ENCODE measurements at places on chromosomes 4 and X.

DNA sequence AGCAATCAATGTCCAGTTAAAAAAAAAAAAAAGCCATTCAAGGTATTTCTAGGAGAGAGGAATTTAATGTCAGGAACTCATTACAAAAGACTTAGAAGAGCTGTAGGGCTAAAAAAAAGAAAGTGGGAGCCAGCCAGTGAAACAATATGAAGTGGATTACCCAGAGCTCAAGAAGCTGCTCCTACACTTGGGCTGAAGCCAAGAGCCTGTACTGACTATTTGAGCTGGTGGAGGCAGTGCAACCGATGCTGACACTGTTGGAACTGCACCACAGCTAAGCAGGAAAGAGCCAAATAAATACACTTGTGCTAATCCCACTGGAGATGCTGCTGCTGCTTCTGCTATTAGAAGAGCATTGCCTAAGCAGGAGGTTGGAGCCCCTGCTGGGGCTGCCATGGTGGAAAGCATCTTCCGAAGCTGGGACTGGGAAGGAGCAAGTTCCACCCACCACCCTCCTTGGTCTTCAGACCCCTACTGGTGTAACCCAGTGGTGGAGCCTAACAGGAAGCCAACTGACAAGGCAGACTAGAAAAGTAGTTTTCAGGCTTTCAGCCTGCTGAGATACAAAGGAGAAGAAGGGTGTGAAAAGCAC, 65.4 kb downstream of the CXXC4 start:
- no peak for DNase-seq

GRCh38 chr4:4689694-4690440, 148.0 kb upstream of the STX18 start:
- no peak for DNase-seq

GRCh38 chrX:23699636-23700194, 32.4 kb downstream of the PRDX4 start:
- no peak for DNase-seq

DNA sequence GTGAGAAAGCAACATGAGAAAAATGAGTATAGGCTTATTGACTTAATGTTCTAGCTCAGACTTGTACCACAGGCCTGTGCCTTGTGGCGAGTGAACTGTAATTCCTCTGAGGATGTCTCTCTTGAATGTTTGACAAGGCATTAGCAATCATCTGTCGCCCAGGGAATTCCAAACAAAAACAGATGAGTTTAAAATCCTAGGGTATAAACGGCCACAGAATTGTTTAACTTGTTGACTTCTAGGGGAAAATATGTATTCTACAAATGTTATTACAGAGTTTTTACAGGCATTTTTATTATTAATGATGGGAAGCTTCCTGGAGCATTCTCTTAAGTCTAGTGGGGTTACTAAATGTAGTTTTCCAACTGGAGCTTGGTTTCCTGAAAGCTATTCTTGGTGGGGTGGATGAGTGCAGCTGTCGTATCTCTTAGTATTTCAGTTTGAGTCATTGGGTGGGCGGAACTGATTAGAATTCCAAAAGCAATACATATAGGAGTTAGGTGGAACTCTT, 40.6 kb downstream of the ARHGAP10 start:
- no peak for DNase-seq

- no peak for DNase-seq
Measured at GRCh38 chr4:132504438-132504837, 644.7 kb upstream of the PCDH10 start.

- DNase-seq, result no peak
Measured at GRCh38 chrX:121254336-121254735, 206.9 kb downstream of the GLUD2 start.

GRCh38 chr4:147560625-147561024, 56.6 kb upstream of the TMEM184C start:
- DNase-seq, result no peak

DNA sequence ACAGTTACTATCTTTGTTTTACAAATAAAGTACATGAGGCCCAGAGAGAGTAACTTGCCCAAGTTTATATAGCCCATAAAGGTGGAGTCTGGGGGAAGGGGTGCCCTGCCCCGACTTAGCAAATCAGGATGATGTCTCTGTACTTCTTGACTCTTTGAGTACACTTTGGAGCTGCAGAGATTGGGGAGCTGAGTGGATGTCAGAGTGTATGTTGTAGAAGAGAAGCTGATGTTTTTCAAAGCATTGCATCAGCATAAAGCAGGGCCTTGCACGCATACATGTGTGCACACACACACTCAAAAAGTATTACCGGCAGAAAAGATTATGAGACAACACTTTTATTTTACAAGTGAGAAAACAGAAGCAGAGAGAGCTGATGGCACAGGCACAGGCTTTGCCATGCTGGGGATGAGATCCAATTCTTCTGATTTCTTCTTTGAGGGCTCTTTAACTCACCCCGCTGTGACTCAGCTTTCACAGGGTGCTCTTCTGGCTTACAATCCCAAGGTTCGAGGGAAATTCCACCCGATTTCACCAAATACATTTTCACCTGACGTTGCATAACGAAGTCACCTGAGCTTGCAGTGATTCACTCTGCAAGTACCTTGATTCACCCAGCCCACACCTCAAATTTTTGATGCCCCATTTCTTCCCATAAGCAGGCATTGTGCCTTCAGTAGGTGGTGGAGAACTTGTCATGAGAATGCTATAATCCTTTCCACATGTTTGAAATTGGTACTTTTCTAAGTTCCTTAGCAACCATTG, 292.8 kb upstream of the BOD1L1 start:
- no peak for DNase-seq

Data from stimulated activated CD4-positive, alpha-beta T cell treated with anti-CD3 and anti-CD28 coated beads, Interleukin-1b, Interleukin-23, amount 100 ng/mL, for 1 hour (primary cell).